ENCODE measurements at places on chromosomes 7 and 10.
A peak's percentile ranks its signal among the peaks of the same experiment; 100 is the strongest.

DNA sequence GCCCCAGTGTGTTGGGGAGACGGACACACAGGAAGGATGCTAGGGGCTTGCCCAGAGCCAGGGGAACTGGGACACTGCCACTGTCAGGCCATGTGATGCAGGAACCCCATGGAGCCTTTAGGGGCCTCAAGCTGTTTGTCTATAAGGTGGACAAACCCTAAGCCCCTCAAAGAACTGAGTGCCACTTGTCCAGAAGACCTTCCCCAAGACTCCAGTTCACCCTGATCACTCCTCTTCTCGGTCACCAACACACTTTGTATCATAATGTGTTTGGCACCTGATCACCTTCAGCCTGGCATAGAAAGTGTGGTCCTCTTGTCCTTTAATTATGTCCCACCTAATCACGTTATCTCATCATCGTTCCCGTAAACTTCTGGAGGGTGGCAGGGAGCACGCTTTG is 700 bp downstream of the H2BK1 start:
- no peaks in the 10 kb centered on the region for H3K4me1 ChIP-seq
- no peak for DNase-seq
- H3K27ac ChIP-seq, result no peak overlapping the region

- H3K27me3 ChIP-seq, result no peaks in the 10 kb centered on the region
- no peaks in the 10 kb centered on the region for H3K4me1 ChIP-seq
- H3K27ac ChIP-seq, result no peak overlapping the region
- no peak for DNase-seq
- H3K4me3 ChIP-seq, result no peak overlapping the region
- H3K36me3 ChIP-seq, result no peaks in the 10 kb centered on the region
Observed at GRCh38 chr10:78176320-78177317, 143.0 kb downstream of the RPS24 start.

GRCh38 chr10:71064413-71065118 is 147.8 kb upstream of the UNC5B start:
- no peak overlapping the region for H3K27ac ChIP-seq
- H3K36me3 ChIP-seq, result no peaks in the 10 kb centered on the region
- no peaks in the 10 kb centered on the region for H3K4me1 ChIP-seq
- DNase-seq, result no peak
- no peak overlapping the region for H3K4me3 ChIP-seq

- H3K27me3 ChIP-seq, result no peaks in the 10 kb centered on the region
- H3K4me1 ChIP-seq, result no peaks in the 10 kb centered on the region
- H3K36me3 ChIP-seq, result no peaks in the 10 kb centered on the region
- DNase-seq, result no peak
- H3K27ac ChIP-seq, result no peak overlapping the region
Observed at GRCh38 chr10:75334720-75335119, 66.8 kb downstream of the ZNF503 start.

DNA sequence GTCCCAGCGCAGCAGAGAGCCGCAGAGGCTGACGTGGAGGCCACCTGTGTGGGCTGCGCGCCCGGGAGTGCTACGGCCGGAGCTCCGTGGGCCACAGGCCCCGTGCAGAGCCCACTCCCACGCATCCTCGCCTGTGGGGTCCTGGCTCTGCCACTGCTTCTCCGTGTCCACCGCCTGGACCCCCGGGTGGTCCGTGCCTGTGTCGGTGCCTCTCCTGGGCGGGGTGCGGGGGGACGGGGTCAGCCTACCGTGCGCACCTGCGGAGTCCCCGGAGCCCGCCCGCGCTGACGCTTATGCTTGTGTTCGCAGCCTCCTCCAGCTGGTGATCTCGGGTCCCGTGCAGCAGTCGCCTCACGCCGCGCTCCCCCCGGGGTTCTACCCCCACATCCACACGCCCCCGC is 7.8 kb upstream of the ZNF853 start:
- H3K36me3 ChIP-seq, result no peaks in the 10 kb centered on the region
- H3K27ac ChIP-seq, result no peak overlapping the region
- H3K4me1 ChIP-seq, result no peaks in the 10 kb centered on the region
- H3K27me3 ChIP-seq, result no peaks in the 10 kb centered on the region
- no peak for DNase-seq
- H3K4me3 ChIP-seq, result no peak overlapping the region

- no peak overlapping the region for H3K4me3 ChIP-seq
- no peaks in the 10 kb centered on the region for H3K4me1 ChIP-seq
- no peak for DNase-seq
- H3K36me3 ChIP-seq, result no peaks in the 10 kb centered on the region
- H3K27me3 ChIP-seq, result no peaks in the 10 kb centered on the region
- no peak overlapping the region for H3K27ac ChIP-seq
Observed at GRCh38 chr10:109932391-109932790, 9.1 kb upstream of the XPNPEP1 start.

- H3K4me1 ChIP-seq, result no peaks in the 10 kb centered on the region
- no peaks in the 10 kb centered on the region for H3K27me3 ChIP-seq
- no peak overlapping the region for H3K4me3 ChIP-seq
- no peaks in the 10 kb centered on the region for H3K36me3 ChIP-seq
- H3K27ac ChIP-seq, result no peak overlapping the region
Observed at GRCh38 chr7:127865466-127865865, 165.8 kb downstream of the LRRC4 start.

- no peak overlapping the region for H3K4me3 ChIP-seq
- H3K36me3 ChIP-seq, result no peaks in the 10 kb centered on the region
- DNase-seq, result no peak
- no peak overlapping the region for H3K27ac ChIP-seq
- no peaks in the 10 kb centered on the region for H3K4me1 ChIP-seq
- H3K27me3 ChIP-seq, result no peaks in the 10 kb centered on the region
Observed at GRCh38 chr7:121302214-121302745, 26.5 kb upstream of the WNT16 start.

DNA sequence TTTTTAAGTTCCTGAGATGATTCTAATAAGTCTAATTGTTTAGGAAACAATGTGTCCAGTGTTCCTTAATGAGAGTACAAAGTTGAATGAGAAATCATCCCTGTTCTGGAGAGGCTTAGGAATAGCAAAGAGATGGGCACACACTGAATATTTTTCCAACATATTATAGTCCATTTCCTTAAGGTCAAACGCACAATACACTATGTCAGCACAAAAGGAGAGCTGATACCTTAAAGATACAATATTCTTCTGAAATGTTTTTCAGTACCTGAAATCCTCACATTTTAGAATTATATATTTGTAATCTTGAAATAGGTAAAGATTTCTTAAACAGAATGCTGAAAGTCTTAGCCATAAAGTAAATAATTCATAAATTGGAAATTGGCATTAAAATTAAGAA is 183.2 kb downstream of the GRM3 start:
- DNase-seq, result no peak
- H3K4me1 ChIP-seq, result no peaks in the 10 kb centered on the region
- no peak overlapping the region for H3K4me3 ChIP-seq
- H3K36me3 ChIP-seq, result no peaks in the 10 kb centered on the region
- H3K27me3 ChIP-seq, result no peaks in the 10 kb centered on the region
- no peak overlapping the region for H3K27ac ChIP-seq

- H3K4me1 ChIP-seq, result no peaks in the 10 kb centered on the region
- no peaks in the 10 kb centered on the region for H3K36me3 ChIP-seq
- no peak overlapping the region for H3K27ac ChIP-seq
- no peaks in the 10 kb centered on the region for H3K27me3 ChIP-seq
- peak; percentile 43 for DNase-seq
Observed at GRCh38 chr7:5997210-5997808, 11.5 kb downstream of the PMS2 start.

DNA sequence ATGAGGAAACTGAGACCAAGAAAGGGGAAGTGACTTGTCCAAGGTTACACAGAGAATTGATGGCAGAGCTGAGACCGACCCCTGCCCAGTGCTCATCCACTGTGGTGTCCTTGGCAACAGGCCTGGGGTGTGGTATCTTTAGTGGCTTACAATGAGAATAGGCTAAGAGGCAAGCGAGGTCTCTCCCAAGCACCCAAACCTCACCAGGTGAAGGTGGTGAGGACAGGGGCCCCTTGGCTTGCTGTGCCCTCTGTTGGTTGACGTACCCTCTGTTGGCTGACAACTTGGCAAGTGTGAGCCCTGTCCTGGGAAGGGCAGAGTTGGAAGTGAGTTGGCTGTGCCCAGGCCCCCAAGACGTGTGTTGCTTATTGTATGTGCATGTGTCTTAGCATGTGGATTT is 166.9 kb downstream of the GRK5 start:
- H3K4me3 ChIP-seq, result no peak overlapping the region
- H3K36me3 ChIP-seq, result no peaks in the 10 kb centered on the region
- no peak for DNase-seq
- H3K4me1 ChIP-seq, result peaks cover 3% of the 10 kb centered on the region
- no peak overlapping the region for H3K27ac ChIP-seq

GRCh38 chr10:14609178-14609577 is 165.5 kb downstream of the FAM107B start:
- no peak overlapping the region for H3K27ac ChIP-seq
- no peaks in the 10 kb centered on the region for H3K36me3 ChIP-seq
- DNase-seq, result no peak

- no peak overlapping the region for H3K27ac ChIP-seq
- H3K4me1 ChIP-seq, result peaks cover 2% of the 10 kb centered on the region
- no peaks in the 10 kb centered on the region for H3K36me3 ChIP-seq
- no peak for DNase-seq
- no peaks in the 10 kb centered on the region for H3K27me3 ChIP-seq
- no peak overlapping the region for H3K4me3 ChIP-seq
Observed at GRCh38 chr10:43865265-43866135, 216.8 kb upstream of the ZNF32 start.

- no peak overlapping the region for H3K27ac ChIP-seq
- H3K27me3 ChIP-seq, result no peaks in the 10 kb centered on the region
- H3K4me3 ChIP-seq, result peak overlapping the region; percentile 90
- no peak for DNase-seq
- no peaks in the 10 kb centered on the region for H3K36me3 ChIP-seq
- no peaks in the 10 kb centered on the region for H3K4me1 ChIP-seq
Observed at GRCh38 chr10:16816171-16816570, 1.1 kb downstream of the RSU1 start.

DNA sequence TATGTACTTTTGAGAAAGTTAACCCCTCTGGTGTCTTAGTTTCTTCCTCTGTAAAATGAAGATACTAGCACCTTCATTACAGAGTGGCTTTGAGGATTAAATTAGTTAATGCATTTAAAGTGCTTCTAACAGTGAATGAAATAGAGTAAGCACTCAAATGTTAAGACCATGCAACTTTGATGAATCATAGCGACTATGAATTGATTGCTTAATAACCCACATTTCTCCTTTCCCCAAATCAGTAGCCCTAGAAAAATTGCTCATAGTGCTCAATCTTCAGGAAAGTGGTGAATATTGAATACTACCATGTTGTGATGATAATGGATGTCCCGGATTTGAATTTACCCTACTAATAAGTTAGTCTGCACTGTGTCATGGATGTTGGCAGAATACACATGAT is 48.1 kb downstream of the CD36 start:
- no peak for DNase-seq
- no peaks in the 10 kb centered on the region for H3K36me3 ChIP-seq
- H3K27me3 ChIP-seq, result no peaks in the 10 kb centered on the region
- no peak overlapping the region for H3K27ac ChIP-seq
- no peaks in the 10 kb centered on the region for H3K4me1 ChIP-seq

DNA sequence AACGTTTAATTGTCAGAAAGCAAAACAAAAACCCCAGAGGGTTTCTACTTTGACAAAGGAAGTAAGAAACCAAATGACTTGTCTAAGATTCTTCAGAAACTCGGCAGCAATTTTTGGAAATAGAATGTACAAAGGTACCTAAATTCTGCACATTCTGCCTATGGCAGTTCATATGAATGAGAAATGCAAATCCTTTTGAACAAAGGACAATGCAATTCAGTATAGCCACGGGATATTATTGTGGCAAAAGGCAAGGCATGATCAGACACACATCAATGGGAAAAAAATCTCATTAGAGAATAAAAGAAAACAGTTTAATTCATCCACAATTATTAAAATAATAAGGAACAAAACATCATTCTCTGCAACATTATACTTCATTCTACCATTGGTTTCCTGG is 93.4 kb downstream of the SEMA3C start:
- H3K4me3 ChIP-seq, result no peak overlapping the region
- no peaks in the 10 kb centered on the region for H3K36me3 ChIP-seq
- H3K27ac ChIP-seq, result peak overlapping the region; percentile 47

- peak overlapping the region; percentile 91 for H3K27ac ChIP-seq
- H3K27me3 ChIP-seq, result no peaks in the 10 kb centered on the region
- peak; percentile 32 for DNase-seq
- H3K4me1 ChIP-seq, result no peaks in the 10 kb centered on the region
- H3K36me3 ChIP-seq, result no peaks in the 10 kb centered on the region
Observed at GRCh38 chr10:126905776-126906703, 812 bp downstream of the DOCK1 start.

DNA sequence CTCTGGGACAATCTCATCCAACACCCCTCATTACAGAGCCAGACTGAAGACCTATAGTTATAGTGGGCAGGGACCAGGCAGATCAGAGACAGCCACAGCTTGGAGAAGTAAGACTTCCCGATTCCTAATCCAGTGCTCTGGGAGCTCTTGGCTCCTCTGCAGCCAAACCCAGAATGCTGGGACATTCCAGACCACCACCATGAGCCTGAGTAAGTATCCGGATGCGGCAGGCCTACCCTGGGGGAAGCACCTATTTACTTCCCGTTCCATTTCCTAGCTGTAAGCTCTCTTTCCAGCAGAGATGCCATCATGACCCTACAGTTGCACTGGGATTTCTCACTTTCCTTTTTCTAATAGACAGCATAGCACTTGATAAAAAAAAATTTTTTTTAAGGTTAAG is 16.4 kb downstream of the HIP1 start:
- H3K4me3 ChIP-seq, result no peak overlapping the region
- H3K27ac ChIP-seq, result no peak overlapping the region
- H3K27me3 ChIP-seq, result no peaks in the 10 kb centered on the region
- no peaks in the 10 kb centered on the region for H3K36me3 ChIP-seq

GRCh38 chr10:96365571-96365970 is 6.8 kb upstream of the OPALIN start:
- no peaks in the 10 kb centered on the region for H3K27me3 ChIP-seq
- H3K36me3 ChIP-seq, result no peaks in the 10 kb centered on the region
- no peak overlapping the region for H3K4me3 ChIP-seq

DNA sequence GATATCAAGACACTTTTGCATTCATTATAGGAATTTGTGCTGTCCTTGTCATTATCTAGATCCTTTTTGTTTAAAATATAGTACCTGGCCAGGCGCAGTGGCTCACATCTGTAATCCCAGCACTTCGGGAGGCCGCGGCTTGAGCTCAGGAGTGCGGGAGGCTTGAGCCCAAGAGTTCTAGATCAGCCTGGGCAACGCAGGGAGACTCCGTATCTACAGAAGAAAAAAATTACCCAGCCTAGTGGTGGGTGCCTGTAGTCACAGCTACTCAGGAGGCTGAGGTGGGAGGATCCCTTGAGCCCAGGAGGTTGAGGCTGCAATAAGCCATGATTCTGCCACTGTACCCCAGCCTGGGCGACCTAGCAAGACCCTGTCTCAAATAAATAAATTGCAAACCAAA is 621 bp upstream of the MORN4 start:
- peak overlapping the region; percentile 69 for H3K27ac ChIP-seq
- no peak for DNase-seq
- H3K4me3 ChIP-seq, result peak overlapping the region; percentile 82
- no peaks in the 10 kb centered on the region for H3K36me3 ChIP-seq
- no peaks in the 10 kb centered on the region for H3K4me1 ChIP-seq

Measured in breast epithelium (tissue), 4 donors.